Amygdala (tissue), 56 donors: ENCODE measurements at places on chromosomes 13 and 19.

GRCh38 chr19:57282011-57282643, 1.8 kb downstream of the ZNF460 start:
- no peak for DNase-seq

GRCh38 chr13:114315074-114315785, 927 bp downstream of the CHAMP1 start:
- no peak for DNase-seq

DNA sequence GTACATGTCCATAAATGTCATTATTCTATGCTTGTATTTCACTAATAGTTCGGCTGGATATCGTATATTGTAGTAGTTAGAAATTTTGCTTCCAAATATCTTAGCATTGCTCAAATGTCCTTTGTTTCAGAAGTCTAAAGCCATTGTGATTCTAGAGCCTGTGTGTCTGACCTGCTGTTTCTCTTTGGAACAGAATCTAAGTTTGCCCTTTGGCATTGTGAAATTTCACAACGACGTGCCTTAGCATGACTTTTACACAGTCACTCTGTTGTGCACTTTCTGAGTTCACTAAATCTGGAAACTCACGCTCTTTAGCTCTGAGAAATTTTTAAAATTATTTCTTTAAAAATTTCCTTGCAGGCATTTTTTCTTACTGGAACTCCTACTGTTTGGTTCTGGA, 152.2 kb downstream of the TBC1D4 start:
- DNase-seq: no peak

GRCh38 chr19:3178377-3178972, at the start of gene S1PR4:
Gene S1PR4 (plus strand): TSS chr19:3178769. CDS start chr19:3178793, 24 bp downstream.
- no peak for DNase-seq

GRCh38 chr19:15874821-15875474, 22.9 kb downstream of the CYP4F2 start:
- DNase-seq: no peak

DNA sequence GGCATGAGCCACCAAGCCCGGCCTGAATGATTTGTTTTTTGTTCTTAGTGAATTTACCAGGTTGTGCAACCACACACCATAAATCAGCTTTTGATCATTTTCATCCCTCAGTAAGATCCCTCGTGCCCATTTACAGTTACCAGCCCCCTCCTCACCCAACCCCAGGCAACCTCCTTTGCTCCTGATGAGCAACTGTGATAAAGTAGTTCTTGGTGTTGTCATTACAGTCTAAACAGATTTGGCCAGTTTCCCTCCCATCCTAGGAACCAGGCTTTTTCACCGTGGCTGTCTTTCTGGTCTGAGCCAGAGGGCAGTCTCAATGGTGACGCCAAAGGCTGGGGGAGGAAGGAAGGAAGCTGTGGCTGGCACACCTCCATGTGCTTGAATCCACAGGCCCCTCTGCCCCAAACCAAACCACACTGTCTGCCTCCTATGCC, 61.2 kb upstream of the WDFY2 start:
- no peak for DNase-seq

GRCh38 chr19:3573858-3574637, 1.3 kb downstream of the HMG20B start:
- peak; percentile 35 for DNase-seq

- DNase-seq: peak; percentile 59
Measured at GRCh38 chr19:6730153-6730804, 7.1 kb downstream of the GPR108 start.

DNA sequence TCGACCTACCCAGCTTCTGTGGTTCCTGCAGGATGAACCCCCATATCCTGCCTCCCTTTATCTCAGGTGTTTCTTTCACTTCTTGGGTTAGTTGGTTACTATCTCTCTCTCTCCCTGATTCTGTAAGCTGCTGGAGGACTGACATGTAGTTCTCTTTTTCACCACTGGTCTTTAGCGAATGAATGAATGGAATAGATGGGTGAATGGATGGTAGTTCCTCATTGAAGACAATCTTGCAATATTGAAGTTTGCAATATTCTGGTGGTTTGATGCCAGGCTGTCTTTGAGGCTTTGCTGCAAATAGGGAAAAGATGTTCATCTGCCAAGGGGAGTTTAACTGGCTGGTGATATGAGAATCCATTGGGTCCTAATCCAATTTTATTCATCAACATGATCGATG, 120.2 kb downstream of the UBL3 start:
- DNase-seq: no peak

GRCh38 chr13:78875792-78876580, 217.0 kb upstream of the OBI1 start:
- no peak for DNase-seq

- no peak for DNase-seq
Measured at GRCh38 chr13:72637561-72637960, 89.9 kb downstream of the MZT1 start.

DNA sequence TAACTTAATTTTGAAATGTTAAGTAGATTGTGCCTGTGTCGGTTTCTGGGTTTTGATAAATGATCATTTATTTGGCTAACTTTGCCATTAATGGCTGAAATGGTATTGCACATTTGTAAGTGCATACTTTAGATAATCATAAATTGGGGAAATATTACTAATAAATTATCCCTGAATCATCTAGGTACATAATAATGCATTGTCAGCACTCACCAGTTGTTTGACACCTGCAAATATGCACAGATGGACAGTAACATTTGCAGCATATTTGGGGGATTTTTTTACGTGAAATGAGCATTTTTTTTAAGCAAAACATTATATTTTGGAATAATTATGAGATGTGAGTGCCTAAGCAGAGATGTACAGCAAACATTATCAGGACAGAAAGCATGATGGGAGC, 41.0 kb downstream of the LSM14A start:
- DNase-seq: no peak

- peak; percentile 69 for DNase-seq
Measured at GRCh38 chr19:1104311-1105007, 665 bp downstream of the GPX4 start.

DNA sequence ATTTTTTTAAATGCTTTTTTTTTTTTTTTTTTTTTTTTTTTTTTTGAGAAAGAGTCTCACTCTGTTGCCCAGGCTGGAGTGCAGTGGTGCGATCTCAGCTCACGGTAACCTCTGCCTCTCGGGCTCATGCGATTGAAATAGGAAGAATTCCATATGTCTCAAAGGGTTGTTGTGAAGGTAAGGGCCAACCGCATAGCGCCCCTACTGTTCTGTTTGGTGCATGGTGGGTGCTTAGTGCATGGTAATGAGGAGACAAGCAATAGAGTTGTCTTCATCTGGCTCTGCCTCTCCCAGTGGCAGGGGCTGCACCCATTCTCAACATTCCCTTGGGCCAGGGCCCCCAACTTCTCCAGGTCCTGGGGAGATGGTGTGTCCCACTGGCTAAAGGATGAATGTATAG, 68.7 kb downstream of the RASL11A start:
- DNase-seq: no peak

- no peak for DNase-seq
Measured at GRCh38 chr13:39811696-39812095, 156.2 kb downstream of the COG6 start.

DNA sequence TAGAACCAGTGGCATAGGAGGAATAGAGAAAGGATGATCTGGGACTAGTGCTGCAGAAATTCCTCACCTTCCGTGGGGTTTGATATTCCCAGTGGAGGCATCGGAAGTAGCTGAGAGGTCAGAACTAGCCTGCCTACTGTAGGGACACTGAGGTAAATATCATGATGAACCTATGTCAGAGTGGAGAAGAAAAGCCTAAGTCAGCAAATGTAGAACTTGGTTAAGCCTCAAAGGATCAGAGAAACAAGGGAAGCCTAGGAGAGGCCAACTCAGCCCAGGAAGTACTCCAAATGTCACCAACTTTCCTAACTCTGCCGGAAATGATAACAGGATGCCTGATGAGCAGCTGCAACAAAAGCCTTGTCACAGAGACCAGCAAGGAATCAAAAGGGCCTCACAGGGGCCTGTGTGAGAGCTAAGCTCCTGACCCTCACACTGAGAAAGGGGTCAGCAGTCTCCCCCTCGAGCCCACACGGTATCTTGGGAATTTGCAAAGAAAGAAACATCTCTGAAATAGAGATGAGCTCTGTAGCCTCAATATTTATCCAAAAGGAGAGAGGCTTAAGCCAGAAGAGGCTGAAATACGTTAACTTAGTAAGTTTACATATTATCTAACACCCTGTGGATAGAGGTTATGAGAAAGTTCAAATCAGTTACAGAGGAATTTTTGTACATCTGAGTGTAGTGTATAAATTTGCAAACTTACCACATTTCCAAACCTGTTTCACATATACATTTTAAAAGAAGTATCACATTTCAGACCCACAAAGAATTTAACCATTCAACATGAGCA, 1064.3 kb downstream of the DIAPH3 start:
- DNase-seq: no peak

GRCh38 chr13:50119591-50119990, 104.3 kb downstream of the KCNRG start:
- DNase-seq: no peak

DNA sequence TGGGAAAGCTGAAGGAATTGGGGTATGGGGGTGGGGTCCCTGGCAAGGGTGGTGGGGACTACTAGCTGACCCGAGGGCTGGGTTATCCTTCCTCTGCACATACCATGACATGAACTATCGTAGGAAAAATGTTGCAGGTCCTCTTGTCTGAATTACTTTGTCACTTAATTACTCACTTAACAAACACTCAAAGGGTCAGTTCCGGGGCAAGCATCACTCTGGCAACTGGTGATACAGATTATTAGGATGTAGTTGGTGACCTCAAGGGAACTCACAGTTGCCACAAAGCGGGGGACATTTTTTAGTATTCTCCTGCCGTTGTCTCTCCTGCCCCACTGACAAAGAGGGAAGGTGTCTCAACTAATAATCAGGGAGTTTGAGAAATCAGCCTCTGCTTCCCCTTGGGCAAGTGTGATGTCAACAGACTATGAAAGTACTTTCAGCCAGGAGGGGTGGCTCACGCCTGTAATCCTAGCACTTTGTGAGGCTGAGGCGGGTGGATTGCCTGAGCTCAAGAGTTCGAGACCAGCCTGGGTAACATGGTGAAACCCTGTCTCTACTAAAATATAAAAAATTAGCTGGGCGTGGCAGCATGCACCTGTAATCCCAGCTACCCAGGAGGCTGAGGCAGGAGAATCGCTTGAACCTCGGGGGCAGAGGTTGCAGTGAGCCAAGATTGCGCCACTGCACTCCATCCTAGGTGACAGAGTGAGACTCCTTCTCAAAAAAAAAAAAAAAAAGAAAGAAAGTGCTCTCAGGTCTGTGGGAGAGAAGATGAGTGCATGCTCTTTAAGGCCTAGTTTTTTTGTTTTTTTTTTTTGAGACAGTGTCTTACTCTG, 10.3 kb downstream of the DNAJB1 start:
- DNase-seq: no peak

DNA sequence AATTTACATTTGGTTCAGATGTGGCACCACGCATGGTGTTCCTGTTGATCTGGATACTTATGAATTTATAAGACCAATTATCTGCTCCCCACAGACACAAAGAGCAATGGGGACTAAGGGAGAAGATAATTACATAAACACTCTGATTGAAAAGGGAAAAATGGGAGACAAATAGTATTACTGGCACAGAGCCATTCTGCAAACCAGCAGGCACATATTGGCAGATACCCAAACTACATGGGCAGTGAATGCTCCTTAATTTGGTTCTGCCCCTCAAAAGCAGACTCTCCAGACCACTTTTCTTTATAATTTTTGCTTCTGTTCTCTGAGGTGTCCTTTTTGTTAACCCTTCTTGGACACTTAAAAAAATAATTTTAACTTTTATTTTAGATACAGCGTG, 1674.2 kb downstream of the PCDH9 start:
- no peak for DNase-seq

DNA sequence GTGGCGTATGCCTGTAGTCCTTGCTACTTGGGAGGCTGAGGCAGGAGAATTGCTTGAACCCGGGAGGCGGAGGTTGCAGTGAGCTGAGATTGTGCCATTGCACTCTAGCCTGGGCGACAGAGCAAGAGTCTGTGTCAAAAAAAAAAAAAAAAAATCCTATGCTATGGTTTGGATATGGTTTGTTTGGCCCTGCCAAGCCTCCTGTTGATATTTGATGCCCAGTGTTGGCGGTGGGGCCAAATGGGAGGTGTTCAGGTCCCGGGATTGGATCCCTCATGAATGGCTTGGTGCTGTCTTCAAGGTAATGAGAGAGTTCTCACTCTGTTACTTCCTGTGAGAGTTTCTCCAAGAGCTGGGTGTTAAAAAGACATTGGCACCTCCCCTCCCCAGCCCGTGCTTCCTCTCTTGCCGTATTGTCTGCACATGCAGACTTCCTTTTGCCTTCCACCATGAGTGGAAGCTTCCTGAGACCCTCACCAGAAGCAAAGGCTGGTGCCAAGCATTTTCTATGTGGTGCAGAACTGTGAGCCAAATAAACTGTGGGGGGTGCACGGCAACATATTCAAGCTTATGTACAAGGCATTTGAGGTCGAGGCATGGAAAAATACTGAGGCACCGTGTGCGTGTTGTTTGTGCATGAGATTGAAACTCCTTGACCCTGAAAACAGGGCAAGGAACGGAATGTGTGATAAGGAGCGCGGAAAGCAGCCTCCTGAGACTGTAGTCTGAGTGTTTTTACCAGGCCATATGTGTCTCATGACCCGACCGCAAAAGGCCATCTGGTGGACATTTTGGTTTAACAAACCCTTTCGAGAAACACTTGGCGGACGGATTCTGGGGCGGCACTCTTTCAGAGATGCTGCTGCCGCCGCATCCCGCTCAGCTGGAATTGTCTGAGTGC, 7.3 kb downstream of the SIGLEC9 start:
- no peak for DNase-seq

- no peak for DNase-seq
Measured at GRCh38 chr13:110319774-110320509, 12.9 kb downstream of the COL4A2 start.

- DNase-seq: no peak
Measured at GRCh38 chr13:112054616-112055015, 12.3 kb upstream of the SOX1 start.

GRCh38 chr13:65964672-65965071, 1265.5 kb downstream of the PCDH9 start:
- DNase-seq: no peak

GRCh38 chr13:92694047-92694446, 532.6 kb upstream of the GPC6 start:
- DNase-seq: no peak

DNA sequence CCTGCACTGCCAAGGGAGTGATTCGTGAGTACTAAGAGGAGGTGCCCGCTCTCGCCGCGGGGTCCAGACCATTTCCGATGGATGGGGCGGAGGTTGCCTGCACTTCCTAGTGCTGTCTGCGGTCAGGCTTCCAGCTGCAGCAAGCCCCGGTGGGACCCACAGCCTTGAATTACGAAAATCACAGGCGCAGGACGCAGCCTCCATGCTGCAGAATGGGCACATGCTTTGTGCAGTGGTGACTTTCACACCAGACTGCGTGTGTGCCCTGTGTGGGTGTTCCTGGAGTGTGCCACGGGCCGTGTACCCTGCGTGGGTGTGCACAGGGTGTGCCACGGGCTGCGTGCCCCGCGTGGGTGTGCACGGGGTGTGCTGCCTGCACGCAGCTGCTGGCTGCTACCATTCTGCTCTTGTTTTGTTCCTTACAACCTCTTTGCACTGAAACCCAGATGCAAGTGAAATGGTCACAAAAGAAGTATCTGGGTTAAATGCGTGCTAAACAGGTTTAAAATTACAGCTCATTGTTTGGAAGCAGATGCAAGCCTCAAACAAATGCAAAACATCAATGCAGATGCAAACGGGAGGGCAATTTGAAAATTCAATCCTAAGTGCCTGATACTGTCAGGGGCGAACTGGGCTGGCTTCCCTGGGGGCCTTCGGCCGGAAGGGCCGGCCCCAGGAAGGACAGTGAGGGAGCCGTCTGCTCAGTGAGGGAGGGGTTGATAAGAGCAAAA, 221.2 kb upstream of the SOX1 start:
- no peak for DNase-seq

GRCh38 chr13:59635589-59635988, 528.1 kb downstream of the DIAPH3 start:
- DNase-seq: no peak
